ENCODE measurements at places on chromosomes 3 and 15. TPM values are rescaled to one million over a fixed set of nuclear protein-coding genes. Genes with fewer than 3 reads are reported as not detected.

DNA sequence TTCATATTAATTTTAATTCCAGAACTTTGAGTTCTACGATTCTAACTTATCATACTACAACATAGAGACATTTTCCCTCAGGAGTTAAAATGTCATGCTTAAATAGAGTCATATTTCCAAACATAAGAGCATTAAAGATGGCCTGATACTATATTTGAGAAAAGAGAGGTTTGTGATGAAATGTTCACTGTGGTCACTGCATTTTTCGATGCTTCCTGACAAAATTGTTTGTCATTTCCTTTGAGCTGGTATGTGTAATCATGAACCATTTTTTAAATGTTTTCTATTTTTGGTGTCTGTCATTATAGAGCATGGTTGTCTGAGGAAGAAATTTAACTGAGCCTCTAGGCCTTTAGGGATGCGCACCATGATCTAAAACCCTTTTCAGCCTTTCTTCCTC is 721.4 kb upstream of the NR2F2 start:
- no peak for DNase-seq

DNA sequence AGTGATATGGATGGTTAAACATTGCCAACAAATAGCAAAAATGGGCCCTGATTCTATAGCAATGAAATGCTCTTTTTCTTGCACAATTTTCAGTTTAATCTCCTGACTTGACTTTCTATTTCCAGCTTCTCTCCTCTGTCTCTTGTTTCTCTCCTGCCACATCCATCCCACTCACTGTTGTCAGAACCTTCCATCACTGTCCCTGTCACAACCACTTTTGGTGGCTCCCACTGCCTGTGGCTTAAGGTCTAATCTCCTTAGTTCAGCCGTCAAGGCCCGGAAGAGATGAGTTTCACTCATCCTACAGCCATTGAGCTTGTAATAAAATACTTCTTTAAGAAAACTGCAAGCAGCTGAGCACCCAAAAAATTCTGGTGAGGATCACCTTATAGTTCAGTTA is 19.5 kb downstream of the SLC7A14 start:
- DNase-seq, result no peak

DNA sequence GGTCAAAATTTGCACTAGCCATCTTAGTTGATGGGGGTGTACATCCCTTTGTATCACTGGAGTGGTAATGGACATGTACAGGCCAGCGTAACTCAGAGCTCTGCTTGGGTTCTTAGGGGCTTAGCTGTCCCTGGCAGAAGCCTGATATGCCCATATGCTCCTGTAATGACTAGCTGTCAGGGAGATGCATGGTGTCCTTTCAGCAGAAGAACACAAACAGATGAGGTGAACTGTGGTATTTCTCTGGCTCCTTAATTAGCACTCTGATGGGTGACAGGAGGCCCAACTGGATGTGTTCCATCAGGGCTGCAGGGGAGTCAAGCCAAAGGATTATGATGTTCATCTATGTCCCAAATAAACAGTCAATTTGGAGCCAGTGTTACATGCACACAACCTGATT is 774.5 kb downstream of the AGBL1 start:
- no peak for DNase-seq

SSR3 gene
- polyA plus RNA-seq, result 126 TPM

CCR3 gene
- not detected for polyA plus RNA-seq

SAXO2 gene
- polyA plus RNA-seq, result 2.7 TPM
